ENCODE measurements at places on chromosomes 2 and 18.

DNA sequence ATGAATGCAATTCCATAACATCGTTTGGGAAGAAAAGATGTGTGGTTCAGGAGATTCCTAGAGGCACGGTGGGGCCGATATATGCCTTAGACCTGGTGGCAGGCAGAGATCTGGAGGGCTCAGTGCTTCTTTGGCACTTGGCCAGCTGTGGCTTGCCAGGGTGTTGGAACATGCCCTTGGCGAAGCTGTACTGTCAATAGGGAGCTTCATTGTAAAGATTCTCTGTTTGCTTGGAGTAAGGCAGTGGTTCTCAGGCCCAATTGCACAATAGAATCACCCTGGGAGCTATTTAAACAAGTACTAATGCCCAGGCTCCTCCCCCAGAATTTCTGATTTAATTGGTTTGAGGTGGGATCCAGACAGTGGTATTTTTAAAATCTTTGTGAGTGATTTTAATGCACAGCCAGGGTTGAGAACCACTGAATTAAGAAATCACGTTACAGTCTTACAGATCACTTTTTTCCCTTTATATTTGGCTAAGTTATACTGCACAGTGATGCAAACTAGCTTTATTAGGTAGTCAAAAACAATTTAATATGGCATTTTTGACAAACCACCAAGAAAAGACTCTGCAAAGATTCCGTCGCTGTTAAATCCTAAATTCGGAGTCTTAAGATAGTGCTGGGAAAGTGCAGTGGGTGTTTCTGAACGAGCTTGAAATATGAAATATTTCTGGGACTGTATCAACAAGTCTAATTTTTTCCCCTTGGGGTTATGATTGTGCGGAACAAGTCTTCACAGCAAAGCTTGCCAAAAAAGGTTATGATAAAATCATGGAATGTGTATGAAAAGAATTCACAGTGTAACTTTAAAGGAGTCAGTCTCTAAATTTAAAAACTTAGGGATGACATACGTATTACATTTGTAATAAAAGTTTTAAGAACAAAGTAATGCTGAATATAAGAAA, 78.0 kb downstream of the CRIM1 start:
- peak; percentile 86 for DNase-seq

DNA sequence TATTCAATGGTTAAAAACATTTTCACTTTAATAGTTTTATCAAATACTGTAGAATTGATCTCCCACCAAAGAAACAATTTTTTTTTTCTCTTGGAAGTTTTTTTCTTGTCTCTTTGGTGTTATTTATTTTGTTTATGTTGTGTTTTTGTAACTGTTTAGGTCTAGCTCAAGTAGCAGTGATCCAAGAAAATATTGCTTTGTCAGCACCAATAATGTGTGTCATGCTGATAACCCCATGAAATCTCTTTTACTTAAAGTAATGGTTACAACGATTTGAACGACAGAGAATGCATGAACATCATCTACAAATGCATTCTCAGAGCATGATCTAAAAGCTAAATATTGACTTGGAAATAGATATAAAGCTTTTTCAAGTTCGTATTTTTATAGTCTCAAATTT, 122.9 kb downstream of the DOK6 start:
- no peak for DNase-seq

GRCh38 chr18:41751161-41751560, 203.9 kb upstream of the PIK3C3 start:
- DNase-seq = no peak

DNA sequence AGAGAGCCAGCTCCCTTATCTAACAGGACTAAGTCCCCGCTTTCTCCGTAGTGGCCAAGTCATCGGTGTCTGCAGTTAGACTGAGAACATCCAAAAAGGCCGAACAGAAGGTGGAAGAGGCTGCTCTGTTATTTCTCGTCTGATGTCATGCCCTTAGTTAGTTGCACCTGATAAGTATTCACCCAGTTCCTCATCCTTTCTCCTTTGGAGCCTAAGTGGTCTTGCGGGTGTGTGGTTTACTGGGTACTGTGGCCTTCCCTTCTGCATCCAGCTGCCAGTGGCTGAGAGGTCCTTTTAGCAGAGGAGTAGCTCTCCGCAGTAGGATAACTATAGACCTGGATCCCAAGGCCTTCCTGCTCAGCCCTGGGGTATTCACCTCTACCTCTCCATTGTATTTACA, 211.6 kb downstream of the BCL2 start:
- no peak for DNase-seq

DNA sequence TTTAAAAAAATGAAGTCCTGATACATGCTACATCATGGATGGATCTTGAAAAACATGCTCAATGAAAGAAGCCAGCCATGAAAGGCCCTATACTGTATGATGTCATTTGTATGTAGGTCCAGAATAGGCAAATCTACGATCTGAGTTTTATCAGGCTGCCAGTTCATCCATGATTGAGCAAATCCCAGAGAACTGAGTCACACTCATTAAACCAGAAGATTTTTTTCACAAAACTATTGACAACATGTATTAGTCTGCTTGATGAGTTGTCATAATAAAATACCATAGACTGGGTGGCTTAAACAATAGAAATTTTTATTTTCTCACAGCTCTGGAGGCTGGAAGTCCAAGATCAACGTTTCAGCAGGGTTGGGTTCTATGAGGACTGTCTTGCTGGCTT, 130.7 kb downstream of the MREG start:
- no peak for DNase-seq

- DNase-seq = no peak
Measured at GRCh38 chr2:54613794-54614257, 109.6 kb upstream of the EML6 start.

DNA sequence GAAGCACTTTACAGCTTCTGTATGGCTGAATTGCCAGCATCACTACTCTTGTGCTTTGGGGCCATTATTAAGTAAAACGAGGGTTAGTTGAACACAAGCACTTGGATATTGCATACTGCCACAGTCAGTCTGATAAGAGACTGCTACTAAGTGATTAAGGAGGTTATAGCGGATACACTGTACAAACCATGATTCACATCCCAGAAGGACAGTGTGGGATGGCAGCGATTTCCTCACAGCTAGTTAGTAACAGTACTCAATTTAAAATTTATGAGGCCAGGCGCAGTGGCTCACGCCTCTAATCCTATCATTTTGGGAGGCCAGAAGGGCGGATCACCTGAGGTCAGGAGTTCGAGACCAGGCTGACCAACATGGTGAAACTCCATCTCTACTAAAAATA, 2.6 kb upstream of the BMPR2 start:
- DNase-seq = no peak

DNA sequence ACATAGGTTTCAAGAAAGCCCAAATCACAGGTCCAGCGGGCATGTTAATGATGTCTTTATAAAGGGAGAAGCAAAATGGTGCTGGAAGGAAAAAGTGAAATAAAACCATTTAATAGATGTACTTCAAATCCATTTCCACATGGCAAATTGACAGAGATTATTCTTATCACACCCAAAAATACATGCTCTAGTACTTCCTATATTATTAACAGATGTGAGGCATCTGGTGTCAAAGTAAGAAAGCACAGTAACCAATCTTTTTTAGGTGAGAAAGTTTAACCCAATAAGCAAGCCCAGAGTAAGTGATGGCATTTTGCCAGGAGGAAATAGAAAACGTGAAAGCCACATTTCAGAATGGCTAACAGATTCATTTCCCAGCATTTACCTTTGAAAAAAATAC, 128.0 kb downstream of the ABCA12 start:
- no peak for DNase-seq

GRCh38 chr2:72129681-72130340, 17.9 kb downstream of the CYP26B1 start:
- DNase-seq = peak; percentile 29

DNA sequence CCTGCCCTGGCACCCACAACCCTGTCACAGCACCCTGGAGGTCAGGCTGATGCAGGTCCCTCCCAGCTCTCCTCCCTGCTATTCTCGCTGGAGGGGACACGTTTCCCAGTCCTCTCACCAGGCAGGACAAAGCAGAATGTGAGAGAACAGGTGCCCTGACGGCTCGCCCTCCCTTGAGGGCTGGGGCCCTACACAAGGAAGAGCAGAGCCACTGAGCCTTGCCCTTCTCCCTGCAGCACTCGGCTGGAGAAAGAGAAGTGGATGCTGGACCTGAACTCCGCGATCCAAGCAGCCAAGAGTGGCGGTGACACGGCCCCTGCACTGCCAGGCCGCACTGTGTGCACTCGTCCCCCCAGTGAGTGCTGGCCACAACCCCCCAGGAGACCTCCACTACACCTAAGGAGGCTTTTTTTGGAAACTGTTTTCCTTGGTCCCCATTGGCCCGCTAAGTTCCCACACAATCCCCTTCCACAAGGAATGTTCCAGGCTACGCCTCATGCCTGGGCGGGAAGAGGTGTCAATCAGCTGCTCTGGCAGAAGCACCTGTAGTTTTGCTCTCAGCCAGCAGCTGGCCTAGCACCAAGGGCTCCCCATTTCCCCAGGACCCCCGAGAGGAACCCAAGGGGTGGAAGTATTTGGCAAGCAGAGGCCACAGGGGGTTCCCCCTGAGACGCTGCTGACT, 17.4 kb downstream of the STK25 start:
- DNase-seq = no peak

DNA sequence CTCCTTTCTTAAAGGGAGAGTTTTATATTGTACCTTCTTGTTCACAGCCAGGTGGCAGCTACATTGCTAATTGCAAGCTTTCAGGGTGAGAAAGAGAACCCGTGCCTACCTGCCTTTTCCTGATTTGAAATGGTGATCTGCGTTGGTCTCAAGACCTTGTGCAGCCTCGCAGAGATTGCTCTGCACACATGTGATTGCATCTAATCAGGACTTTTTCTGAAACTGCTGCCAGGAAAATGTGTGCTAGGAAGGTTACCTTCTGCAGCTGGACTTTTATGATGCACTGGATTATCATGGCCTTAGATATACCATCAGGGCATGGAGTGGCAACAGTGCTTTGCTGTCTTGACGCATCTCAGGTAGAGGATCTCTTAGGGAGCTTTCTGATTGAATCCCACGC, 45.1 kb downstream of the AGAP1 start:
- DNase-seq = no peak

GRCh38 chr2:149747456-149747855, 159.9 kb upstream of the MMADHC start:
- no peak for DNase-seq

DNA sequence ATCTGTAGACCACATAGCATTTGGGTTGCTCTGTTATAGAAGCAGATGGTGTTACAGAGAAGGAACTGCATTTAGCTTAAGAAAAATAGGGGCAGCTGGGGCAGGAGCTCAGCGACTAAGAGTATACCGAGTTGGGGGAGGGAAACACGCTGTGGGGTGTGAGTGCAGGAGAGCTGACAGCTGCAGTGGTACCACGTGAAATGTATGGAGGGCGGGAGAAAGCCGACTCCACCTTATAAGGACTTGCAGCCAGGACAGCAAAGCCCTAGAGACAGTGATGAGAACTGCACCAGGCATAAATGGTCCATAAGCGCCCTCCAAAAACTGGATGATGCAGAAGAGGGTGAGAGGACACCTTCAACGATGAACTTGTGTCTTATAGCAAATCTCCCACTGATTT, 237.6 kb downstream of the PRKCE start:
- no peak for DNase-seq

DNA sequence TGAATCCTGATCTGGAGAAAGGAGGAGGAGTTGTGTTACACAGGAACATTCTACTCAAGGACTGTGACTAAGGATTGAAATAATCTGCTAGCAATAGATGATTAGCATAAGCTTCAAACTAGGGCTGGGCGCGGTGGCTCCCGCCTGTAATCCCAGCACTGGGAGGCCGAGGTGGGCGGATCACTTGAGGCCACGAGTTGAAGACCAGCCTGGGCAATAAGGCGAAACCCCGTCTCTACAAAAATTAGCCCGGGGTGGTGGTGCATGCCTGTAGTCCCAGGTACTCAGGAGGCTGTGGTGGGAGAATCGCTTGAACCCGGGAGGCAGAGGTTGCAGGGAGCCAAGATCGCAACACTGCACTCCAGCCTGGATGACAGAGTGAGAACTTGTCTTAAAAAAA, 1.5 kb downstream of the TRMT61B start:
- no peak for DNase-seq

DNA sequence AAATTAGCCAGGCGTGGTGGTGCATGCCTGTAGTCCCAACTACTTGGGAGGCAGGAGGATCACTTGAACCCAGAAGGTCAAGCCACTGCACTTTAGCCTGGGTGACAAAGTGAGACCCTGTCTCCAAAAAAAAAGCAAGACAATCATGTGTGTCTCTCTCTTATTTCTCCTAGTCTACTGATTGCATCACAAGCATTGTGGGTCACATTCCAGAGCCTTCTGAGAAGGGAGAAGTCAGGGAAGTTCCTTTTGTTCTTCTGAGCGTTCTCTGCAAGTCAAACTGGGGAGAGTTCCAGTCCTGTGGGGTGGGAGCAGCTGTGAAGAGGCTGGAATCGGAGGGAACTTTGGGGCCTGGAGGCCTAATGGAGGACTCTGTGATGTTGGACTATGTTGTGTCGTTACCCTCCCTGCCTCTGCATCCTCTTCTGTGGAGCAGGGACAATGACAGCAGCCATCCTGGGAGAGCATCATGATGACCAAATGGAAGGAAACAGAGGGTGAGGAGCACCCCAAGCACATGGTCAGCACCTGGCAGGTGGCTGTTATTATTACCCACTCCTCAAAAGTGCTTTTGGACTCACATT, 115.4 kb downstream of the MRO start:
- DNase-seq = no peak

DNA sequence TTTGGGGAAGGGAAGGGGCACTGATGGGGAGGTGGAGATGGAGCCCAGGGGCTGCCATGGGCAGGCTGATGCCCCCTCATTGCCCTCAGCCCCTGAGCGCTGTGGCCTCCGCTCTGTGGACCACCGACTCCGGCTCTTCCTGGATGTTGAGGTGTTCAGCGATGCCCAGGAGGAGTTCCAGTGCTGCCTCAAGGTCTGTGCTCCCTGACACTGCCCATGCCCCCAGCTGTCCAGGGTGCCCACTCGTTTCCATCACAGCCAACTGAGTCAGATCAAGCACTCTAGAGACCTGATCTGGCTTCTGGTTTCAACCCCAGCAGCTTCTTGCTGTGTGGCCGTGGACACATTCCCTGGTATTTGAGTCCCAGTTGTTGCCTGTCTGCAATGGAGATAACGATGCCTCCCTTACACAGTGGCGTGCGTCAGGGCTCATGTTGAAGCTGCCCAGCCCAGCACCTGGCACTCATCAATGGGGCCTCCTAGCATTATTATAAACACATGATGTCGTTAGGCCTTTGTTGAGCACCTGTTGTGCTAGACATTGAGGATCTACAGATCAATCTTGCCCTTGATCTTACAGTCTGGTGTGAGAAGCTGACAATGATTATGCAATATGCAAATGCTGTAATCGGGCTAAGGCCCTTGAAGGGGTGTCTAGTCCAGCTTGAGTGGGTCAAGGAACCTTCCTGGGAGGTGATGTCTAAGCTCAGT, 14.4 kb downstream of the STK11IP start:
- DNase-seq = no peak
